ENCODE measurements at places on chromosomes 3 and 15.

GRCh38 chr3:94301366-94301765 is 238.5 kb downstream of the NSUN3 start:
- no peak for DNase-seq

DNA sequence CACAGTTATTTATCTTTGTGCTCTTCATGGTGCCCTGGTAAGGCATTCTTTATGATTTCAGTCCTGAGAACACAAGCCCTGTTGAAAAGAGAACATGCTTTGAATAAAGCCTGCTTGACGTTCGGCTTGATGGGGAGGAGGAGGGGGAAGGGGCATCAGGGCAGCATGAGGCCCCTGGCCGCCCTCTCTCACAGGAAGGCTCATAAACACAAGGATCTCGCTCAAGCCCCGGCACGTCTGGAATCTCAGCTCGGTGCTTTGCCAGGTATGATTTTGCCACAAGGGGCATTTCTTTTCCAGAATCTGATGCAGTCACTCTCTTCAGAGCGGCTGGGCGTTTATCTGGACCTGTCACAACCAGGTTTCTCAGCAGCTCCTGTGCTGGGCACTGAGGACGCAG is 129.4 kb downstream of the DNAJB8 start:
- no peak for DNase-seq

- no peak for DNase-seq
Observed at GRCh38 chr3:108488631-108489030, 21.8 kb downstream of the MYH15 start.

DNA sequence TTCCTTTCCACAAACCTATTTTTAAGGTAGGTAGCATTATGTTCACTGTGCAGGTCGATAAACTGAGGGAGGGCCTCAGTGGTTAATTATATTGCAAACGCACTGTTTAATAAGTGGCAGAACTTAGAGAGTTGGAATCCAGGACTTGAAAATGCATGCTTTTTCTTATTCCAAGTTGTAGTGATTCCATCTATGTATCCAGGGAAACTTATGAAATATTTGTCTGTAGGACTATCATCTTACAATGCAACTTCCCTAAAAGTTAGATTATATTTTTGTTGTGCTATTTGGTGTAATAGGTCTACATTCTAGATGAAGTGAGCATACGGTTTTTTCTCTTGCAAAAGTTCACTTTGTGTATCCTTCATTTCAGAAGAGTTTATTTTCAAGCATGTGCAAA is 419.5 kb downstream of the NAALADL2 start:
- DNase-seq: no peak

DNA sequence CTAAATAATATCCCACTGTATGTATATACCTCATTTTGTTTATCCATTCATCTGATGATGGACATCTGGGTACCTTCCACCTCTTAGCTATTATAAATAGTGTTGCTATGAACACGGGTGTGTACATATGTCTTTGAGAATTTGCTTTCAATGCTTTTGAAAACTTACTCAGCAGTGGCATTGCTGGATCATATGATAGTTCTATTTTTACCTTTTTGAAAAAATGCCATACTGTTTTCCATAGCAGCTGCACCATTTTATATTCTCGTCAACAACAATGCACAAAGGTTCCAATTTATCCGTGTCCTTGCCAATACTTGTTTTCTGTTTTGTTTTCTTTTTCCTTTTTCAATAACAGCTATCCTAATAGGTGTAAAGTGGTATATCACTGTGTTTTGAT is 77.1 kb downstream of the PEAK1 start:
- no peak for DNase-seq

DNA sequence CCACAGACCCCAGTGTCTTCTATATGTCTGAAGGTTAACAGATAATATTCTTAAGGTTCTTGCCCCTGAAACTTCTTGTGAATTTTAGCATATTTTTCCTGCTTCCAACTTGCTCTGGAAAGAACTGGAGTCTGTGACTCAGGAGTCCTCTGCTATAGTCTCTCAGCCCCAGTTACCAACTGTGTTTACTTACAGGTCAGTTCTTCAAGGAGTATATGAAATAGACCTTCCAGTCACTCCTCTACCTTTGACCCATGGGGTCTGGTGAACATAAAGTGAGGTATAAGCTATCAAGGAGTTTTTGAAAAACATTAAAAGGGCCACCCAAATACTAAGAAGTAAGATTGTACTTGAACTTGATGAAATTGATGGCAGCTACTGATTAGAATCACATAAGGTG is 139.2 kb upstream of the ROPN1 start:
- DNase-seq: no peak

GRCh38 chr15:64954395-64954794 is 35.3 kb downstream of the SPG21 start:
- no peak for DNase-seq
